ENCODE measurements at places on chromosomes 12 and 14.

DNA sequence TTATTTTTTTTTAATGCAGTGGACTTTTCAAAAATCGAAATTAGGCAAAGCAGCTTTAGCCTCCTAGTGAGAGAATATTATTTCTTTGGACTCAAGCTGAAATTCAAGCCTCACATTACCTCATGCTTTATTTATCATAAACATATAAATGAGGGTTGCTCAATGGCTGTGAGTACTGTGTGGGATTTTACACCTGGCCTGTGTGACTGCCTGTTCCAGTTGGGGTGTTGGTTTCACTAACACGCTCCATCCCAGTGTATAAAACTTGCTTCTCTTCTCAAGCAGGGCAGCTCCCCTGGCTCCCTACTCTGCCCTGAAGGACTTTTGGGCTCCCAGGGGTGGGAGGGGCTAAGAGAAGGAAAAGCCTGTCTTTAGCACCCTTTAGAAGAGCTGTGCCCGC, 15.0 kb downstream of the ANKLE2 start:
- DNase-seq: no peak

- no peak for DNase-seq
Observed at GRCh38 chr12:92029136-92029535, 116.5 kb downstream of the BTG1 start.

DNA sequence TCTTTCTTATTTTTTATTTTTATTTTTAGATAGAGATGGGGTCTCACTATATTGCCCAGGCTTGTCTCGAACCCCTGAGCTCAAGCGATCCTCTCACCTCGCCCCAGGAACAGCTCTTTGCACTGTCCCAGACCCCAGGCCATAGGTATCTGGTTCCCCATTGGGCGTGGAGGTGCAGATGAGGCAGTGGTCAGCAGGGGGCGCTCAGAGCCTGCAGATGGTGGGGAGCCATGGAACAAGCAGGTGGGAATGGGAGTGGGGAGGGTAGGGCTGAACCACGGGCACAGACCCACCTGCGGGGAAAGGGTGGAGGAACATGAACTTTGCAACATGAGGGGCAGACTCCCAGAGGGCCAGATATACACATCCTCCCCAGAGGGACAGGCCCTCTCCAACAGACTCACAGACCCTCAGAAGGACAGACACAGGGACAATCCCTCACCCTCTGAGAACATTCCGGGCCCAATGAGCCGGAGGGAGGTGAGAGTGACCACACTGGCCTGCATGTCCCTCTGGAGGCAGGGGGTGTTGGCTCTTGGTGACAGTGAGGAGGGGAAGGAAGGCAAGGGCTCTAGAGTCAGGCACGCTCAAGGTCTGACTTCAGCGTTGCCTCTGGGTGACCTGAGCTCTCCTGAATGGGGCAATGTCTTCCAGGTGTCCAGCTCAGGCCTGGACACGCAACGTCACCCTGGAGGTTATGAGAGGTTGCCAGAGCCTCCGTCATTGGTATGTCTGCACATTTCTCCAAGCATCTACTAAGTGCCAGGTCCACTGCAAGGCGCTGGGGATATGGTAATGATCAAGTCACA, 34.9 kb downstream of the KRT80 start:
- peak; percentile 66 for DNase-seq

GRCh38 chr12:117100851-117101673, 1.8 kb upstream of the TESC start:
- no peak for DNase-seq

DNA sequence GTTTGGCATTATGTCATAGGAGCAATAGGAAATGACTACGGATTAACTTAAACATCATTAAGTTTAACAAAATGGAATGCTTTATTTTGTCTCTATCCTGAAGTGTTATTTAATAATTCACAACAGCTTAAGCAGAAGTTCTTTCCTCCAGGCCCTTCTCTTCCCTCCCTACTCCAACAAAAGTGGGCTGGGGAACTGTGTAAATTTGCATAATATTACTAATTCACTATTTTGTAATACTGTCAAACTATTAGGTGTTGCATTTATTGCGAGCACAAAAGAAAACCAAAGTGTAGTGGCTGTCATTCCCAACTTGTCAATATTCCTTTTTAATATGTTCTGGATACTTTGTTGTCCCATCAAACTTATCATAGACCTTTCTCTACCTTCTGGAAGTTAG, 69.8 kb downstream of the ATG14 start:
- no peak for DNase-seq

- DNase-seq: no peak
Observed at GRCh38 chr14:98913967-98914650, 357.9 kb downstream of the BCL11B start.

- no peak for DNase-seq
Observed at GRCh38 chr12:6664902-6665301, 2.0 kb upstream of the ING4 start.

DNA sequence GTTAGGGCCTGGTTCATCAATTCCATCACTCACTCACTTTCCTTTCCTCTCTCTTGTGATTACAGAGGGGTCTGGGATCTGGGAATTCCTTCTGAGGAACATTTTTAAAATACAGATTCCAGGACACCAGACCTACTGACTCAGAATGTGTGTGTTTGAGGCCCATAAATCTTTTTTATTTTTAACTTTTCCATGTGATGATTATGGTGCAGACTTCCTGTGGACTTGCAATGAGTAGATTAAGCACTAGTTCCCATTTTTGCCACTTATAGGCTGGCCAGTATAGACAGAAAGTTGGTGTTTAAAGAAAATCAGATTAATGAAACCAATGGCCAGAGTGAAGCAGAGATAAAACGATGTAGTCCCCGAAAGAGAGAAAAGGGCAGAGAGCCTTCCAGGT, 28.1 kb downstream of the SLC41A2 start:
- DNase-seq: no peak

DNA sequence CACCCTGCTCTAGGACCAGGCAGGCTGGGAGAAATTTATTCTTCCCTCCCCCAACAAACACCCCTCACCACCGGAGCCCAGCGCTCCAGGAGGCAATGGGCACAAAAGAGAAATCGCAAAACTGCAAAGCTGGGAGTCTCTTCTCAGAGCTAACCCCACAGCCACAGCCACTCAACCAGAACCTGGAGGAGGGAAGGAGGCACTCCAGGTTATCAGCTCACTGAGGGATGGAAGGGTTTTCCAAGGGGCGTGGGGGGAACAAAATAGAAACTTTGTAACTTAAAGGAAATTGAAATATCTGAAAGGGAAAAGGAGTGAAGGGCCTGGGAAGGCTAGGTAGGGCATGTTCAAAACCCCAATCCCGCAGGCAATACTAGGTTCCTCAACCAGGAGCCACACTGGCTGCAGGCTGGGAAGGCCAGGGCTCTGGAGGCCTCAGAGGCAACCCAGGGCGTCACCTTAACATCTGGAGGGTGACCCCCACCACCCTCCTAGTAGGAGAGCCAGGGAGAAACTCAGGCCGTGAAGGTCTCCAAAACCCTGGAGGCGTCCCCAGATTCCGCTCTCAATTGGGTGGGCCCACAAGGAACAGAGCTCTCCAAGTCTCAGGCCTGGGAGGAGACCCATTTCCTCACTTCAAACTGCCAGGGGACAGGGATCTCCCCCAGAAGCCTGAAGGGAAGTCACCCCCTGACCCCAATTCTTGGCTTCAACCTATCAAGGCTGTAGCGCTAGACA, 3.2 kb downstream of the KDM2B start:
- DNase-seq: no peak

GRCh38 chr12:77591959-77592743, 238.5 kb upstream of the NAV3 start:
- DNase-seq: no peak

Data from memory B cell (primary cell).